ENCODE measurements at places on chromosomes 1 and 21.

GRCh38 chr1:159008744-159009188 is 941 bp upstream of the IFI16 start:
- no peak for DNase-seq

- DNase-seq = no peak
Measured at GRCh38 chr1:186463511-186463910, 2.6 kb upstream of the PDC start.

- no peak for DNase-seq
Measured at GRCh38 chr1:22830757-22831340, 120.2 kb downstream of the EPHB2 start.

DNA sequence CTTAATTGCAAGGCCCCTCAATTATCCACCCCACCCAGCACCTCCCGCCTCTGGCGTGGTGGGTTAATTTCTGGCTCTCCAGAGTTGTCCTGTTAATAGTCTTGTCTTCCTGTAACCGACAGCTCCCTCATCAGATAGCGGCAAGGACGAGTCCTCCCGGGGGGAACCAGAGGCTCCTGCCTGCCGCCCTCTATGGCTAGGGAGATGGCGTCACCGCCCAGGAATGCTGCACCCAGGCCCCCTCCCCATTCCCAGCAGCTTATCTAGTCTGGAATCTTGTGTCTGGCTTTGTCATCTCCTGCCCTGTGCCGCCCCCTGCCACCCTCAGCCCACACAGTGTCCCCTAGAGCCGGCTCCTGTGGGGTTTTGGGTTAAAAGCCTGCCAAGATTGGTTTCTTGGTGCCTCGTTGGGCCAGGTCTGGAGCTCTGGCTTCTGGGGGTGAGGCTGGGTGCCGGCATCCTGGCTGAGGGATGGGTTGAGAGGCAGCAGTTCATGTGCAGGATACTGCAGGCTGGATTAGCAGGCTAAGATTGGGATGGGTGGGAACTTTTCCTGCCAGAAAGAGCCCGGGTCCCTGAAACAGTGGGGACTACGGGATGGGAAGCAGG is 48.8 kb downstream of the EDN2 start:
- no peak for DNase-seq

GRCh38 chr1:19006000-19006399 is 49.5 kb upstream of the IFFO2 start:
- no peak for DNase-seq
